DMS153 (cell line): ENCODE measurements at places on chromosomes 2 and 18.

DNA sequence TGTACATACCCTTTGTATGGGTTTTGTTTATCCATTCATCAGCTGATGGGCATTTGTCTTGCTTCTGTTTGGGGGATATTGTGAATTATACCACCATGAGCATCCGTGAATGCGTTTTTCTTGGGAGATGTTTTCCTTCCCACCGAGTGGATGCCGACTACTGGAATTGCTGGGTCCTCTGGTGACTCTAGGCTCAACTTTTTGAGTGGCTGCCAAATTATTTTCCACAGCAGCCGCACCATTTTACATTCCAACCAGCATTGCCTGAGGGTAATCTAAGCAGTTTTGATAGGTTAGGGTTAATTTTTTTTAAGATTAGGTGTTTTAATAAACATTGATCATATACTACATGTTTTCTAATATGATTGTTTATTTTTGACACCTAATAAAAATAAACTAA is 220.1 kb downstream of the SNTG2 start:
- no peak for DNase-seq

- DNase-seq: no peak
These were observed 48.8 kb downstream of the TMEM163 start for GRCh38 chr2:134669731-134670669.

DNA sequence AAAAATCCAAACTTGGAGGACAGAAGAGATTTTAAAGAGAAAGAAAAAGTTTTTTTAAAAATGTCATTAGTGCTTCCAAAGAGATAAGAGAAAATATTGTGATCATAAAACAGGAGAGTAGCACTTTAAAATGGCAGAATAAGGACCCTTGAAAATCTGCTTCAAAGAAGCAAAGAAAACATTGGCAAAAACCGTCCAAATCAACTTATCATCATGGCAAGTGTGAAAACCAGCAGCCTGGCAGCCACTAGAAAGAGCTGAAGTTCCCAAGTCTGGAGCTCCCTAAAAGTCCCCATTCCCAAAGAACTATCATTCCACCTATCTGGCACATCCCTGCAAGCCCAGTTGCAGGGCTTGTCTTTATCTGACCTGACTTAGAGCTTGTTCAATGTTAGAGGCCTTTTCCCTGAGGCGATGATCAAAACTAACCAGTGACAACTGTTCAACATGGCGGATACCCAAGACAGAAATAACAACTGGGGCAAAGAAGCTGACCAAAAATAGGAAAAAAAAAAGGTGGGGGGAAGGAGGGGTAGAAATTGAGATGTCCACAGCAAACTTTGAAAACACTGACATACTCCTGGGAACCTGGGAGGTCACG is 24.6 kb upstream of the RNU4ATAC start:
- DNase-seq: no peak

DNA sequence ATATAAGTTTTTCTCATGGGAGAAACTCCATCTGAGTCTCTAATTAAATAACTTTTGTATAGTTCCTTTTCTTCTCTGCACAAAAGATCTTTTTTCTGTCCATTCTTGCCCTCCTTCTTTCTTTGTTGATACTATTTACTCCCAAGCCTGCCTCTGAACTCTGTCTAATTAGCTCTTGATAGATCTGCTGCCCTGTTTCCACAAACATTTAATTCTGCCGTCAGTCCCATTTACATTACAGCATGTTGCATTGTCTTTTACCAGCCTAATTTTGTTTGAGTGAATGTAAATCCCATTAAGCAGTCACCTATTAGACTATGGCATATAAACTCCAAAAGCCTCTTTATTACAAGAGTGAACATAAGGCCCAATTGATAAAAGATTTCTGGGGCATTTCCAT is 254.4 kb downstream of the ERBB4 start:
- no peak for DNase-seq

- DNase-seq: no peak
These were observed 107.1 kb upstream of the ST3GAL5 start for GRCh38 chr2:85995648-85996529.

DNA sequence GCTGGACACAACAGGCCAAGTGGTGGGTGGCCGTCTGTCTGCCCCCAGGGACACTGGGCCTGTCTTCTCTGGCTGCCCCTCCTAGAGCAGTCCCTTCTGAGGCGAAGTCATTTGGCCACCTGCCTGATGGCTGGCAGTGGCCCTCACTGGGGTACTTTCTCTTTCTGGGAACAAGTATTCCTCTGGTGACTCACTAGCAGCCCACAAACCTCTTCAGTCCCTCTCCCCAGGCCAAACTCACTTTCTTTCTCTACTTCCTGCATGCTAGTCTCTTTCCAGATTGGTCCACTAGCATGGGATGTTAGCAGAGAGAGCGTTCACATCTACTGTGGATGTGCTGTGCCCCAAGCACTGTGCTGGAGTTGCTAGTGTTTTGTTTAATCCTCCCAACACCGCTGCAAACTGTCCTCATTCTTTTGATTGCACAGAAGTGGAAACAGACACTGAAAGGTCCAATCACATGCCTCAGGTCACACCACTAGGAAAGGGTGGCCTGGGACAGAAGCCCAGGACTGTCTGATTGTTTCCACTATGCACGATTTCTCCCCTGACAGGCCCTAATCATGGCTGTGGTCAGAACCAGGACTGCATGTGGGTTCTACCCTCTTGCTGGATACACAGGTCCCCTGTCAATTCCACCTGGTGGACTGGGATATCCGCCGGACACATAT is 5.2 kb downstream of the DYSF start:
- DNase-seq: no peak
